Aorta (tissue), 5 donors: ENCODE measurements at places on chromosomes 5 and 9. TPM values are rescaled to one million over a fixed set of nuclear protein-coding genes. Genes with fewer than 3 reads are reported as not detected.

DNA sequence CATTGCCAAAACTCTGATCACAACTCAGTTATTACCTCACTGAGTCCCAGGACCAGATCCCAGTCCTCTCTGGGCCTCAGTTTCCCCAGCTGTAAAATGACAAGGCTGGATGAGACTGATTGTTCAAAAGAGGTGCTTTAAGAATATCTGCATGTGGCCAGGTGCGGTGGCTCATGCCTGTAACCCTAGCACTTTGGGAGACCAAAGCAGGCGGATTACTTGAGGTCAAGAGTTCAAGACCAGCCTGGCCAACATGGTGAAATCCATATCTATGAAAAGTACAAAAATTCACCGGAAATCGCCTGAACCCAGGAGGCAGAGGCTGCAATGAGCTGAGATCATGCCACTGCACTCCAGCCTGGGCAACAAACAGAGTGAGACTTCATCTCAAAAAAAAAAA, 8.3 kb downstream of the ATOX1 start:
- H3K4me1 ChIP-seq: no peaks in the 10 kb centered on the region
- no peaks in the 10 kb centered on the region for H3K36me3 ChIP-seq
- H3K27ac ChIP-seq: no peak overlapping the region
- no peak for DNase-seq
- no peaks in the 10 kb centered on the region for H3K27me3 ChIP-seq
- H3K4me3 ChIP-seq: no peak overlapping the region

DNA sequence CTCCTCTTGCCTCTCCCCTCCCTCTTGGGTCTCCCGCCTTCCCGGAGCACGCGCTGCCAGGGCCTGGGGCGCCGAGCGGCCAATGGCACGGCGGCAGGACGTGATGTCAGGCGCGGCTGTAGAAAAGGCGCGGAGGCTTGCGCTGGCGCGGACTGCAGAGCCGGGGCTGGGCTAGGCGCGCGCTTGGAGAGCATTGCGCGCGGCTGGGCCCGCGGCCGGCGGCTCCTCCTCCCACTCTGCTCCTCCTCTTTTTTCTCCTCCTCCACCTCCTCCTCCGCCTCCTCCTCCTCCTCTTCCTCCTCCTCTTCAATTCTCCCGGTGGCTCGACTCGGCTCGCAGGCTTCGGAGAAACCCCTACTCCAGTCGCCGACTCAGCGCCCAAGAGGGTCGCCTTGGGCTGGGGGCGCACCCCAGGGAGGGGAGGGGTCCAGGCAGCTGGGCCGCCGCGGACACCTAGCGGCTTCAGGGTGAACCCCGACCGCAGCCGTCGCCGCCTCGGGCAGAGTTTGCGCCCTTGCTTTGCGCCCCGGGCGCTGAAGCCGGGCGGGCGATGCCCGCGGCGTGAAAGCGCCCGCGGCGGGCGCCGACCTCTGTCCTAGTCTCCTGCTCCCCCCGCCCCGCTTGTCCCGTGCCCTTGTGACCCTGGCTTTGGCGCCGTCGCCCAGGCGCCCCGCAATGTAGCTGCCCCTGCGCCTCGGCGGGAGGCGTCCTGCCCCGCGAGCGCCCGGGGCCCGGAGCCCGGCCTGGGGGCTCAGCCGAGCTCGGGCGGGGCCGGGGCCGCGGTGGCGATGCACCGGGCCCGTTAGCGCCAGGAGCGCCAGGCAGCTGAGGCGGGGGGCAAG, at the start of gene LHX2:
LHX2 (plus strand) TSS at position 309 of the 842 bp plus-strand sequence. CDS start 581 bp downstream, outside the sequence.
- no peak for DNase-seq
- H3K27me3 ChIP-seq: no peaks in the 10 kb centered on the region
- H3K36me3 ChIP-seq: no peaks in the 10 kb centered on the region
- H3K4me3 ChIP-seq: no peak within 1 kb of the TSS
- H3K4me1 ChIP-seq: no peaks in the 10 kb centered on the region

DNA sequence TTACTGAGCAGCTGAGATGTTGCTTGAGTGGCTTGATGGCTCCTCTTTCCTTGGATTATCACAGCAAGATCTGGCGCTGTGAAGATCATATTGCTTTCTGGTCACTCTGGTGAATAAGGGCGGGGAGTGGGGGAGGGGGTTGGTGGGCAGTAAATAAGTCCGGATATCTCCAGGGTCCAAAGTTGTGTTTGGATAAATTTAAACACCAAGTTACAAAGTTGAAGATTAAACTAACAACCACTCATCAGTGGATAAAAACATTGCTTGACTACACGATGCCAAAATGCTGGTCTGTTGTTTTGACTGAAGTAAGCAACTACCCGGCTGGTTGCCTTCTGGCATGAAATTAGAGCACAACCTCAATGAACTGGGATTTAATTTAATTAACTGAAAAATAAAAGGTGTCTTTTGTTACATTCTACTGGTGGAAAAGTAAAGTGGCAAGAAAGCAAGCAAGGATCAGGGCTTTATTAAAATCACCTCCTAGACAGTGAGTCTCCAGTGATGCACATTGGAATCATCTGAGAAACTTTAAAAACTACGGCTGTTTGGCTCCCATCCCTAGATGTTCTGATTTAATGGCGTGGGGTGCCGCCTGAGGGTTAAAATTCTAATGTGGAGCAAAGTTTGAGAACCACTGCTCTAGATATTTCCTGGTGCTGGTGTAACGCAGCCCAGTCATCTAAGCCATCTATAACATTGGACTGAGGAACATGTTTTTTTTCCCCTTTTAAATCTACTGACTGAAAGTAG, 86.7 kb upstream of the AGXT2 start:
- H3K36me3 ChIP-seq: no peaks in the 10 kb centered on the region
- H3K27me3 ChIP-seq: peaks cover 2% of the 10 kb centered on the region
- H3K27ac ChIP-seq: no peak overlapping the region
- no peak overlapping the region for H3K4me3 ChIP-seq
- DNase-seq: no peak

GRCh38 chr5:174724484-174725260, at the start of gene MSX2:
Gene MSX2, plus strand, starts transcription at chr5:174724582. Its CDS starts 78 bp downstream, at chr5:174724660.
- H3K4me1 ChIP-seq: no peaks in the 10 kb centered on the region
- H3K4me3 ChIP-seq: peak within 1 kb of the TSS; percentile 21
- DNase-seq: peak; percentile 91
- no peaks in the 10 kb centered on the region for H3K36me3 ChIP-seq
- H3K27me3 ChIP-seq: peaks cover 3% of the 10 kb centered on the region

DNA sequence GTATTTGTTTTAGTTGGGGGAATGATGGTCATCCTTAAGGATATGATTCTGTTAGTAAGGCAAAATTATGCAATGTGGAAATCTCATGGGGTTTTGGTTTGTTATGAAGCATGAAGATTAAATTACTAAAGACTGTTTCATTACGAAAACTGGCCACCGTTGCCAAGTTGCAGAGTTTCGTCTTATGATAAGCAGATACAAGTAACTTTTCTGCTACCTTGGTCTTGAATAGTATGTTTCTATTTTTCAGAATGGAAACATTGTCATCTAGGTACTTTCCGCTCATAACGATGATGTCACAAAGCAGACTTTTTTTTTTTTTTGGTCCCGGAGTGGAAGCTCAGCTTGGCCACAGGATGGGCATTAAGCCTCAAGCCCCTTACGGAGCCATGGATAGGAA, 4.2 kb downstream of the CCNI2 start:
- peak; percentile 76 for DNase-seq
- H3K27ac ChIP-seq: no peak overlapping the region
- no peaks in the 10 kb centered on the region for H3K4me1 ChIP-seq
- H3K4me3 ChIP-seq: no peak overlapping the region
- H3K27me3 ChIP-seq: no peaks in the 10 kb centered on the region
- no peaks in the 10 kb centered on the region for H3K36me3 ChIP-seq

- H3K27me3 ChIP-seq: no peaks in the 10 kb centered on the region
- H3K27ac ChIP-seq: peak overlapping the region; percentile 46
- H3K36me3 ChIP-seq: no peaks in the 10 kb centered on the region
- no peak overlapping the region for H3K4me3 ChIP-seq
- H3K4me1 ChIP-seq: peaks cover 7% of the 10 kb centered on the region
These were observed 5.0 kb downstream of the JADE2 start for GRCh38 chr5:134530301-134531077.

- no peaks in the 10 kb centered on the region for H3K27me3 ChIP-seq
- H3K4me3 ChIP-seq: no peak overlapping the region
- H3K4me1 ChIP-seq: peaks cover 5% of the 10 kb centered on the region
- no peaks in the 10 kb centered on the region for H3K36me3 ChIP-seq
- no peak overlapping the region for H3K27ac ChIP-seq
These were observed 287.9 kb downstream of the SEC61B start for GRCh38 chr9:99509900-99510535.

DNA sequence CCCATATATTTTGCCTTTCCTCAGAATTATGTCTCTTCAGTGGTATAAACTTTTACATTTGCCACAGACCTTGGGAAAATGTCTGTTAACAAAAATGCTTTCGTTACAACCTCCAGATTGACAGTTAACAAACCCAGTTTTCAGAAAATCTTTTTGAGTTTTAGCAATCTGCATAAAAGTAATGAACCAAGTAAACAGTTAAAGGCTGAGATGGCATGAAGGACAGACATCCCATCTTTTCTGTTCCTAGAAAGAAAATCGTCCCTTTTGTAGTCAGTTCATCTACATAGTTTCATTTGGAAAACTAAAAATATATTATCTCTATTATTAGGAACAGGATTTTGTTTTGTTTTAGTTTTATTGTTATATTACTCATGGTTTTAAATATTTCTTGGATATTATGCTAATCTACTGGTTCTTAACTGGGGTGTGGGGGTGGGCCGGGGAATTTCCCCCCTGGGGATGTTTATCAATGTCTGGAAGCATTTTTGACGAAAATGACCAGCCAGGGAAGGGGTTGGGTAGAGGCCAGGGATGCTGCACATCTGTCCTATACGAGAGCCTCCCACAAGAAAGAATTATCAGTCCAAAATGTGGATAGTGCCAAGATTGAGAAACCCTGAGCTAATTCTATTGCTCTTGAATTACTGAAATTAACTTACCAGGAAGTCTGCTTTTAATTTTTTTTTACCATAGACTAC, 11.9 kb downstream of the FYB1 start:
- DNase-seq: no peak
- H3K27ac ChIP-seq: no peak overlapping the region
- H3K27me3 ChIP-seq: no peaks in the 10 kb centered on the region
- H3K4me3 ChIP-seq: no peak overlapping the region

DNA sequence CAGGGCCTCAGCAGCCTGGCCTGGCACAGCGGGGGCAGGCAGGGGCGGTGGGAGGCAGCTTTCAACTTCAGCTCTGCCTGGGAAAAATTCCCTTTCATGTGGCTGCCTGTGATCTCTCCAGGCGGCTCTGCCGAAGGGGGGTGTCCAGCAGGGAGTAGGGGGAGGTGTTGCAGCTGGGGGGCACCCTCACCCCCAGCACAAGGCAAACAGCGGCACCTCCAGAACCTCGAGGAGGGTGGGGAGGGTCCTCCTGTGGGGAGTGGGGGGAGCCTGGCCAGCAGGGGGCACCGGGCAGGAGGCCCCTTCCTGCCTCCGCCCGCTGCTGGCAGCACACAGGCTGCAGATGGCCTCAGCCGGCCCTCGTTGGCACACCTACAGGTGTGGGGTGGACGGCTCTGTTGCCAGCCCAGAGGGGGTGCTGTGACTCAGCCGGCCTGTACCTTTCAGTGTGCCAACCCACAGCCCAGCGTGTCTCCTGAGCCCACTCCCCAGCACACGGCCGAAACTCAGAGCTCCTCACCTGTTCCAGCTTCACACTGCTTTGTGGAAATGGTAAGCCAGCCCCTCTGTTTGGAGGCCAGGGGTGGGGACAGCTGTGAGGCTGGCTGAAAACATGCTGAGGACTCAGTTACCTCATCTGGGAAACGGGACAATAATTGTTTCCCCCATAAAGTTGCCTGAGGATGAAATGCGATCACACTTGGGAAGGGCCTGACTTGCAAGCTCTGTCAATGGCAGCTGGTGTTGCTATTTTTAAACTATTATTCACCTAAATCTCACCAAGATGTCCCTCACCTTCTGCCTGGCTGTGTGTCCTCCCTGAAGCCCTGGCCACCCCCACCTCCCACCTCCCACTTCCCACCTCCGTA, 37.0 kb downstream of the CXXC5 start:
- no peak overlapping the region for H3K27ac ChIP-seq
- H3K4me1 ChIP-seq: no peaks in the 10 kb centered on the region
- DNase-seq: no peak
- no peaks in the 10 kb centered on the region for H3K27me3 ChIP-seq
- no peaks in the 10 kb centered on the region for H3K36me3 ChIP-seq
- H3K4me3 ChIP-seq: no peak overlapping the region

GRCh38 chr5:16792598-16793275, 143.4 kb downstream of the MYO10 start:
- no peaks in the 10 kb centered on the region for H3K4me1 ChIP-seq
- no peaks in the 10 kb centered on the region for H3K27me3 ChIP-seq
- no peak overlapping the region for H3K4me3 ChIP-seq
- DNase-seq: no peak

DNA sequence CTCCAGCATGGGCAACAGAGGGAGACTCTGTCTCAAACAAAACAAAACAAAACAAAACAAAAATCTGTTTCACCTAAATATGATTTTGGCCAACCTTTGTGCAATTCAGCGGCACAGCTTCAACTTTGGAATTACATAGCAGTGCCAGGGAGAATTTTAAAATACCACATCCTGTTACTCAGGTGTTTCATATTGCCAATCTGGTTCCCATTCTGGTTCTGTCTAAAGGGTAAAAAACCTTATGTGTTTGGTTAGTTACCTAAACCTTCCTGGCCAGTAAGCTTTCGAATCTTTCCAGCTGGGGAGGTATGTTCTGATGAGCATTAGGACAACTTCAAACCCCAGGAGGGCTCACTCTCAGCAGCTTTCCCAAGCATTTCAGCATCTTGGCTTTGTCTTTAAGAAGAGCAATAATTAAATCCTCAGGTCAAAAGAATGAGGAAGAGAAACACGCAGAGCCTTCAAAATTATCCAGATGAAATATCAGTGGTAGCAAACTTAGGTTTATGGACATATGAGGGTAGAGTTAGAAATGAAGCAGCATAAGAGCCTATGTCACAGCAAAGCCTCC, 2.7 kb downstream of the DAB2 start:
- H3K4me1 ChIP-seq: peaks cover 9% of the 10 kb centered on the region
- H3K4me3 ChIP-seq: no peak overlapping the region
- no peaks in the 10 kb centered on the region for H3K27me3 ChIP-seq
- no peaks in the 10 kb centered on the region for H3K36me3 ChIP-seq
- H3K27ac ChIP-seq: peak overlapping the region; percentile 84

GRCh38 chr5:143676802-143677201, 135.2 kb upstream of the HMHB1 start:
- H3K36me3 ChIP-seq: no peaks in the 10 kb centered on the region
- H3K4me3 ChIP-seq: no peak overlapping the region
- H3K27ac ChIP-seq: no peak overlapping the region
- no peaks in the 10 kb centered on the region for H3K27me3 ChIP-seq
- DNase-seq: no peak
- no peaks in the 10 kb centered on the region for H3K4me1 ChIP-seq

GRCh38 chr9:128550770-128551656, 1.4 kb upstream of the SPTAN1 start:
- peak overlapping the region; percentile 35 for H3K4me3 ChIP-seq
- DNase-seq: peak; percentile 68
- no peaks in the 10 kb centered on the region for H3K36me3 ChIP-seq
- H3K27ac ChIP-seq: peak overlapping the region; percentile 87

The TXNDC8 gene
- not detected for polyA plus RNA-seq

The MLLT3 gene
- 5.1 TPM for polyA plus RNA-seq

The ZNF169 gene
- 8.8 TPM for polyA plus RNA-seq

The KIF24 gene
- not detected for polyA plus RNA-seq

The LECT2 gene
- not detected for polyA plus RNA-seq
